ENCODE measurements at places on chromosomes 16 and 17.
A peak's percentile ranks its signal among the peaks of the same experiment; 100 is the strongest.

GRCh38 chr17:34386697-34387550, 23.9 kb upstream of the CCL1 start:
- peak; percentile 22 for DNase-seq

DNA sequence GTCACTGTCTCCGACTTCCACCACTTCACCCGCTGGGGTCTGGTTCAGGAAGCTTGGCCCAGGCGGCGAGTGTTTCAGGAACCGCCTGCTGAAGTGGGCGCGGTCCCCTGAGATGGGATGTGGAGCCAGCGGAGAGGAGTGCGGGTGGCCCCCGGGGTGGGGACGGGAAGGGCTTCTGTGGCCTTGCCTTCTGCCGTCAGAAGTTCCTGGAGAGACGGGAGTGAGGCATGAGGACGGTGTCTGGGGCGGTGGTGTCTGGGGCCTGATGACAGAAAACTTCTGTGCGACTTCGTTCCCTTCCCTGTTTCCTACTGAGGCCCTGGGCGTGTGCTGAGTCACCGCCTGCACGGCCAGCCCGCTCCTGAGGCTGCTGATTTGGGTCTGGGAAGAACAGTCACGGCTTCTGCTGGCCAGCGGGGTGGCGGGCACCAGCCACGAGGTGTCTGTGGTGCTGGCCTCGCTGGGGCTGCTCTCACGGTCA, 12.3 kb upstream of the NLRC3 start:
- no peak for DNase-seq

GRCh38 chr16:11722468-11722808, 20.2 kb downstream of the TXNDC11 start:
- DNase-seq: no peak

GRCh38 chr17:40825599-40825998, 3.2 kb upstream of the KRT10 start:
- DNase-seq: no peak

- peak; percentile 88 for DNase-seq
These were observed 13.5 kb upstream of the TBX21 start for GRCh38 chr17:47719411-47720152.

- DNase-seq: no peak
These were observed 22.7 kb downstream of the HS3ST3B1 start for GRCh38 chr17:14323522-14323981.

DNA sequence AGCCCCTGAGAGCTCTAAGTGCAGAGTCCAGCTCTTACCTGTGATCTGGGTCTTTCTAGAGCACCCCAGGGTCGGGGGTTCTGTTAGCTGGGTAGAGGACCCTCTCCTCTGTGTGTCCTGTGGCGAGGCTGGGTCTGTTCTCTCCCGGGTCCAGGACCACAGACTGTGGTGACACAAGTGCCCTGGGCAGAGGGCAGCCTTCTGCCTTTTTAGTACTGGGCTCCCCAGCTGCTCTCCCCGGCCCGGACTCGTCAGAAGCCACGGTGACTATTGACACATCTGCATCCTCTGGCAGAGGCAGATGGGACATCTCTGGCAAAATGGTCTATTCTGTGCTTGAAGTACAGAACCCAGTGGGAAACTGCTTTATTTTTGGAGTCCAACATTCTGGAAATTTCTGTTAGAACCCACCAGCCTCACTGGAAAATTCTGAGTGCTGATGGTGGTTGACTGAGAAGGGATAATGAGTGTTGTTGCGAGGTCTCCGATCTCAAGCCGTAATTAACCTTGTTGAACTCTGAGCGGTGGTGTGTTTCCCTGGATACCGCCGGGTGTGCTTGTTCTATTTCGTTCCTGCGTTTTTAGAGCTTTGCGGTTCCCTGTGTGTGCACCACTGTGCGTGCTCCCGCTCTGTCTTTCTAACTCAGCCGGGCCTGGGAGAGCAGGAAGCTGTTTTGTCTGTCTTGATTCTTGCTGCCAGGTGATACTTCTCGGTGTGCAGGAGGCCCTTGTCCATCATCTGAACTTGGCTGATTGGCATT, 26.0 kb upstream of the NUDT16L1 start:
- no peak for DNase-seq

GRCh38 chr16:27351989-27352388, 38.2 kb downstream of the IL4R start:
- no peak for DNase-seq

- DNase-seq: no peak
These were observed 53.3 kb downstream of the CES1 start for GRCh38 chr16:55779402-55780094.

GRCh38 chr17:35081638-35082037, 18.1 kb upstream of the RFFL start:
- no peak for DNase-seq

- DNase-seq: no peak
These were observed 36.0 kb upstream of the ADCY9 start for GRCh38 chr16:4152267-4152666.

GRCh38 chr17:4314618-4315017, 50.8 kb upstream of the ANKFY1 start:
- no peak for DNase-seq

DNA sequence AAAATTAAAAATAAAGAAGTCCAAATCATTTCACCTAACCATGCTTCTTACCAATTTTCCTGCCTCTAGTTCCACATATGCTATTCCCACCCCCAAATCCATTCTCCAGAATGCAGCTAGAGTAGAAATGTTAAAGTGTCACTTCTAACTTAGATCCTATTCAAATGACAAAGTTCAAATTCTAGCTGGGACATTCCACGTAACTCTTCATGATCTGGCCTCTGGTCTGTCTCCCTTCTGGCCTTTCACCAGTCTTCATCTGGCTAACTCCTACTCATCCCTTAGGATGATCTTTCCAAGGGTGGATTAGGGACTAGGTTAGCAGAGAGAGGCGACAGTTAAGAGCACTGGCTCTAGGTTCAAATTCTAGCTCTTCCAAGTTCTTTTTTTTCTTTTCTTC, 97.9 kb downstream of the TRIM37 start:
- no peak for DNase-seq

GRCh38 chr17:11880714-11881113, 116.6 kb downstream of the ZNF18 start:
- peak; percentile 5 for DNase-seq

GRCh38 chr17:77503916-77504651, 363.3 kb downstream of the SEC14L1 start:
- no peak for DNase-seq

- peak; percentile 20 for DNase-seq
These were observed 42.8 kb downstream of the NOG start for GRCh38 chr17:56636265-56636664.

DNA sequence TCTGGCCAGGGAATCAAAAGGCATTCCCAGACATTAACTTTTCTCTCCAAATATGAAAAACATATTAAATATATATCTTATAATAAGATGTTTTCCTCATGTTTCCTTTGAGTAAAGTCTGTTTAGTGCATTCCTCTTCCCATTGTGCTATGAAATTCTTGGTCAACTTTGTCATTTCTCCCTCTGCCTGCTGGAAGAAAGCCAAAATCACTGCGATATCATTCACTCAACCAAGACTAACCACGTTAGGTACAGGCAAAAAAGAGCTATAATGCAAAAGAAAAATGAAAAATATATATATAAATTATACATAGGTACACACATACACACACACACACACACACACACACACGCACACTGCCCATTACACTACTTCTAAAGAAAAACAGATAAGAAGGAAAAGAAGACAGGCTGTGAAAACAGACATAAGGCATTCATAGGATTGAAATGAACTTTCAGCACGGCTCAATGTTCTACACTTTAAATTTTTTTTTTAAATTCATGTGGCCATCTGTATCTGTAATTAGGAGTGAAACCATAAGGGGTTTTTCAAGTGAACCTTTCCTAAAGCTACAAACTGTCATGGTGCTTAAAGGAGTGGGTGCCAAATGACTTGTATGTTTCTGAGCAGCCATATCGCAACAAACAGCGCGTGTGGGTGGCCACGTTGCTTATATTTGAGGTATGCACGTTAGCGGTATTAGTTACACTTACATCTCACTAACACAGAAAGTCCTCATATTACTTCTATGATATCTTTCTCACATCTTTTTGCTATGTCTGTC, 71.6 kb upstream of the PSMD7 start:
- DNase-seq: peak; percentile 62

- no peak for DNase-seq
These were observed 61.8 kb upstream of the MED9 start for GRCh38 chr17:17415006-17415405.

DNA sequence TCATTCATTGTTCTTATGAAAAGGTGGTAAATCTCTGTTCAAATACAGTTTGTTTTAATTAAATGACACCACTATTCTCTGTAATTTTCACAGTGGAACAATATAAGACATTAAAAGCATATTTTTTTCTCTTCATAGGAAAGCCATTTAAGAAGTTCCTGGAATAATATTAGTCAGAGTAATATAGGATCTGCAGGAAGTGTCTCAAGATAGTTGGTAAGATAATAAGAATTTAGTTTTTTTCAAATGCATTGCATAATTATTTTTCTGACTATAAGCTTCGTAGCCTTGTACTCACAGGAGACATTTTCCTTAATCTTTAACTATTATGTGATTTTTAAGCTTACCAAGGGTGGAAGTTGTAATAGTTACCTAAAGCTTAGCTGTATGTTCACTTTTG, 16.9 kb downstream of the STXBP4 start:
- peak; percentile 12 for DNase-seq

DNA sequence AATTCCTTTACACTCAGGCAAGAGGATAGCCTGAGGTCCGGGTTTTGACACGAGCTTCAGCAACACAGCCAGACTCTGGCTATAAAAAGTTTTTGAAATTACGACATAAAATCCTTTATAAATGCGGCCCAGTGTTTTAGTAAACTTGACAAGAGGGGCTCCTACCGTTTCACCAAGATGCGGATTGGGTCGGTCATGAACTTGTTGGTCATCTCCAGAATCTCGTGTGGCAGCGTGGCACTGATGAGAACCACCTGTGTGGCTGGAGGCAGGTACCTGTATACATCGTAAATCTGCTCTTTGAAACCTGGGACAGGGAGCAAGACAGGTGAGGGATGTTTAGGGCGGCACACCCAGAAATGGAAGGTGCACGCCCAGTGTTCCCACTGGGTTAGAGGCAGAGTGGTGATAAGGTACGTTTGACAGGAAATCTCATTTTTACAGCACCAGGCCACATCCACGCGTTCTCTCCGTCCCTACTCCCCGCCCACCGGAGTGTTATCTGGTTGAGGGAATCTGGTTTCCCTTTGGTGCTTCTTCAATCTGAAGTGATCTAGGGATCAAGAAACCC, 8.0 kb downstream of the EIF4A3 start:
- no peak for DNase-seq

- peak; percentile 62 for DNase-seq
These were observed 586 bp downstream of the MEAK7 start for GRCh38 chr16:84503751-84504395.

GRCh38 chr17:74923538-74924249, 379 bp upstream of the OTOP2 start:
- peak; percentile 26 for DNase-seq

DNA sequence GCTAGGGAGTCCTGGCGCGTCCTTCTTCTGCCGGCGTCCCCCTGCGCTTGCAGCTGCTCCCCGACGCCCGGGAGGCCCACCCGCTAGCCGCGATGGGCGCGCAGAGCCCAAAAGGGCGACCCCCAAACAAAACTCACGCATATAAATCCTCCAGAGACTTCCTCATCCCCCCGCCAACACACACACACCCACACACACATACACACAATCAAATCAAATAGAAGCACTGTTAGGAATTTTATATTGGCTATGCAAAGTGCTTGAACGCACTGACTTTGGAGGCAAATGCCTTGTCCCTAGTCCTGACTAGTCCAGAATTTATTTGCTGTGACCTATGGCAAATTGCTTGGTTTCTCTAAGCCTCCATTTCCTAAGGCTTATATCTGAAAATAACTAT, 23.8 kb upstream of the CRYM start:
- DNase-seq: no peak

DNA sequence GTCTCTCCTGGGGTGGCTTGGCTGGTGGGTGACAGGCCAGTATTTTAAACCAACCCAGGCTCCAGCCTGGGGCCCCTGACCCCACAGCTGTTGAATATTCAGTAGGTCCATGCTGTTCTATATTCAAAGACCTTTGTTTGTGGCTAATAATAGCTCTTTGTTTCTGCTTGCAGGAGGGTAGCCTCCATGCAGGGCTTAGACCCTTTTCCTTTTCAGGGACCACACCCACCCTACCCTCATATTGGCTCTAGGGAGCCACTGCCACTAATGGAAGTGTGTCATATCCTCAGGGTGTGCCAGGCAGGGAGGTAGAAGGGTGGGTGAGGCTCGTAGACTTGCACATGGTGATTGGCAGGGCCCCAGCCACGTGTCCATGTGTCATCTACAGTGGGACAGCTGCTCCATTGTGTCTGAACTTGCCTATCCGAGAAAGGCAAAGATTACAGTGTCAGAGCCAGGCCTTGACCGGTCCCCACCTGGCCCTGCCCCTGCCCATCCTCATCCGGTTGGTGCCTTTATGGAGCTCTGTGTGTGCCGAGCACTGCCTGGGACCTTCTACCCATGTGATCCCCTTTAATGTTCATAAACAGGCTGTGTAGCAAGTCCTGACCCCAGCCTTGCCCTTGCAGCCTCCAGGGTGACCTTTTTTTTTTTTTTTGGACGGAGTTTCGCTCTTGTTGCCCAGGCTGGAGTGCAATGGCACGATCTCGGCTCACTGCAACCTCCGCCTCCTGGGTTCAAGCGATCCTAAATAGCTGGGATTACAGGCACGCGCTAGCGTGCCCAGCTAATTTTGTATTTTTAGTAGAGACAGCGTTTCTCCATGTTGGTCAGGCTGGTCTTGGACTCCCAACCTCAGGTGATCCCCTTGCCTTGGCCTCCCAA, 22.1 kb downstream of the TMC7 start:
- peak; percentile 24 for DNase-seq

GRCh38 chr17:48993951-48994350, 3.2 kb upstream of the IGF2BP1 start:
- no peak for DNase-seq
